Stimulated activated CD4-positive, alpha-beta T cell treated with anti-CD3 and anti-CD28 coated beads, Interleukin-1b, Interleukin-23, amount 100 ng/mL, for 48 hours (primary cell): ENCODE measurements at places on chromosomes 11 and 22.

- DNase-seq: no peak
Observed at GRCh38 chr11:45993531-45994001, 71.1 kb downstream of the LARGE2 start.

- DNase-seq: no peak
Observed at GRCh38 chr11:131683131-131683530, 312.7 kb downstream of the NTM start.

DNA sequence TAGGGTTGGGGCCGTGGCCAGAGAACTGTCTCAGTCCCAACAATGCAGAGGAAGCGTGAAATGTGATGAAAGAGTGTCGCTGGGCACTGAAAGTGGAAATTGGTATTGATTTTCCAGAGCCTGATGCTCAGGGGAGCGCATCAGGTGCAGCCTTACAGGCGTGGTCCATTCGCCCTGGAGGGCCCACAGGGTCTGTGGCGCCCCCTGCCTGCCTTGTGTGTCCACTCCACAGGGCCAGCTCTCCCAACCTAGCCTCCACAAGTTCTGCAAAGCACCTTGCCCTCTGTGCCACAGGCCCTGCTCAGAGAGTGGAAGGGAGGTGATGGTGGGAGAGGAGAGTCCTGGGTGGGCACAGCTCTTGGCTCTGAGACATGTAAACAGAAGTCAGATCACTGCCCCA lies 54.9 kb upstream of the LMO1 start:
- no peak for DNase-seq

DNA sequence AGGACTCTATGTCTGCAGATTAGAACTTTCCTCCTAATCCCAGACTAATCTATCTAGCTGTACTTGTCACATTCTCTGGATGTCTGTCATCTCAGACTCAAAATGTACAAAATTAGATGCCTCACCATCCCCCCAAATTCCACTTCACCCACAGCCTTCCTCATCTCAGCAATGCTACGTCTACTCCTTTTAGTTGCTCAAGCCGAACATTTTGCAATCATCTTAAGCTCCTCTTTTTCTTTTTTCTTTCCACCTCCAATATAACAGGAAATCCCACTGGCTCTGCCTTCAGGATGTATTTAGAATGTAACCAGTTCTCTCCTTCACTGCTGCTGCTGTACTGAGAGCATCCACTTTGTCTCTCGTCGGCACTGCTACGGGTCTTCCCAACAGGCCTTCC lies 1091.8 kb downstream of the TBC1D22A start:
- DNase-seq: no peak

- no peak for DNase-seq
Observed at GRCh38 chr11:59766542-59767224, 11.5 kb downstream of the STX3 start.

DNA sequence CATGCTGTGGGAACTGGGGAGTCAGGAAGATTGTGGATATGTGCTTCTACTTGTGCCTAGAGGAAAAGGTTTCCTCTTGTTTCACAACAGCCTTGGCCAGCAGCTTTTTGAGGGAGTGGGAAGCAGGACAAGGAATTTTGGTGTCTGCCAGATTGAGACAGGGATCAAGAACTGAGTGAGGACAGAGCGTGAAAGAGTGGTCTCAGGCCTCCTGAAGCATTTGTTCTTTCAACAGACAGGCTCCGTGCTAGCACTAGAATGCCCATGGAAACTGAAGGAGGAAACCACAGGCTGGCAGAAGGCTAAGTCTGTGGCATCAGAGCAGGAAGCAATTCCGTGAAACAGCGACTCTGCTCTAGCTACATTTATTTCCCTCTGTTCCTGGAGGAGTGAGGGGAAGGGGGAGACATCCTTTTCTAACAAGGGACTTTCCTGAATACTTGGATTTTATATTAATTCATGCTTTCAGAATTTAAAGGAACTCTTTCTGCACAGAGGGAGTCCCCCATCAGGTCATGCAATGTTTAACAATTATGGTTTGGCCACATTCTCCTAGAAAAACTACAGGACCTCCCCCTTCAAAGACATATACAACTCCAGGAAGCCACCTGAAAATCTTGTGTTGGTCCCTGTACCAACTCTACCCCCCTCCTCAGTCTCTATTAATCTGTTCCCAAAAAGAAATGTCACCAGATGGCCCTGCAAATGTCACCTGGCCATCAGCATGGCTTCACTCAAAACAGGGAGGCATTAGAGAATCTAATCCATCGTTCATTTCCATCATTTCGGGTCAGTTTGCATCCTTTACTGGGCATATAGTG lies 96.1 kb downstream of the SYT9 start:
- no peak for DNase-seq

DNA sequence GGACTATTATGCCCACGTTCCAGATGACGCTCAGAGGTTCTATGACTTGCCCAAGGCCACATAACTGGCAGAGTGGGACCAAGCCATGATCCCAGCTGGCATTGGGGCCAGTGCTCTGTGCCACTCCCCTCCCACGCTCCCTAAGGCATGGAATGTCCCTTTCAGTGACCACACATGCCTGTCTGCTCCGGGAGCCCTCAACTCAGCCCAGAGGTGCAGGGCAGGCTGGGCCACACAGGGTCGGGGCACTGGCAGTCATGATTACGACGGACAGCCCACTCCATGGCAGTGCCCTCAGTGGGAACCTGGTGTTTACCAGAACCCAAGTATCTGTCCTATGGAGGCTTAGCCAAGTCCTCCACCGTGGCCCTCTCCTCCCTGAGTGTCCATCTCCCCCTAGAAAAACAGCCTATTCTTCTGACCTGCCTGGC lies 10.0 kb downstream of the RHBDD3 start:
- no peak for DNase-seq

GRCh38 chr22:22848364-22848866 lies 39.2 kb upstream of the IGLL5 start:
- DNase-seq: peak; percentile 67

- DNase-seq: no peak
Observed at GRCh38 chr22:38828191-38828590, 15.6 kb downstream of the NPTXR start.

DNA sequence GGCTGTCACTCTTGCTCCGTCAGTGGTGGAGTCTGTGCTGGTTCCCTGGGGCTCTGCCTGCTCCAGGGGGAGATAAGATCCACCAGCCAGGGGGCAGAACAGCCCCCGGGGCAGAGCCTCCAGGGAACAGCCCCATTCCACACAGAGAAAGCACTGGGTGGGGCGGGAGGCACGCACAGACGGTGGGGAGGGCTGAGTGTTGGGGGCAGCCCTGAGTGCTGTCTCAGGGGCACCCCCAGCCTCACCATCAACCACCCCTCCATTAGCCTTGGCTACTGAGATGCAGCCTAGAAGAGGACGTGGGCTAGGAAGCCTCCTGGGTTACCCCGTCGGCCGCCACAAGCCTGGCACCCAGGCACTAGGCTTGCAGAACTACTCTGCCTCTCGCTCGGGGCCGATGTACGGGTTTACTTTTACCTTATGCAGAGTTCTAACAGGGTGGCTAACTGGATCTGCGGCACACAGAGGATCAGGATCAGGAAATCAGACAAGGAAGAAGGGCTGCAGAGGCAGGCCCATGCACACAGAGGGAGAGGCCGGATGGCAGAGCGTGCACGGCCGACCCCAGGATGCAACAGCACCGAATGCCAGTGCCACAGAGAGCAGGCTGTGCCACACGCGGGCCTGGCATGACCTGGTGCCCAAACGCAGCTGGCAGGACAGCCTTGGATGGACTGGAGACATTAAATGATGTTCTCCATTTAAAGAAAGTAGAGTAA lies 140.5 kb downstream of the CTTN start:
- no peak for DNase-seq

GRCh38 chr22:19546680-19547079 lies 22.5 kb upstream of the CLDN5 start:
- DNase-seq: no peak

DNA sequence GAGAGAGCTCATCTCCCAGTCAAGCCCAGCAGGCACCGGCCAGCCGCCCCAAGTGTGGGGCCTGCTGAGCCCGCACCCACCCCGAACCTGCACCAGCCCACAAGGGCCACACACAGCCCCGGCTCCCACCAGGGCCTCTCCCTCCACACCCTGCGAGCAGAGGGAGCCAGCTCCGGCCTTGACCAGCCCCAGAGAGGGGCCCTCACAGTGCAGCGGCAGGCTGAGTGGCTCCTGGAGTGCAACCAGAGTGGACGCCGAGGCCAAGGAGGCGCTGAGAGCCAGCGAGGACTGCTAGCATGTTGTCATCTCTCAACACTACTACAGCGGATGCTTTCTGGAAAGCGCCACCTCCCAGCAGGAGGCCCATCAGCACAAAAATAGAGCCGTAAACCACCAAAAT lies 10.9 kb downstream of the DEFB108B start:
- DNase-seq: no peak

GRCh38 chr11:74450318-74450717 lies 17.0 kb downstream of the KCNE3 start:
- no peak for DNase-seq

DNA sequence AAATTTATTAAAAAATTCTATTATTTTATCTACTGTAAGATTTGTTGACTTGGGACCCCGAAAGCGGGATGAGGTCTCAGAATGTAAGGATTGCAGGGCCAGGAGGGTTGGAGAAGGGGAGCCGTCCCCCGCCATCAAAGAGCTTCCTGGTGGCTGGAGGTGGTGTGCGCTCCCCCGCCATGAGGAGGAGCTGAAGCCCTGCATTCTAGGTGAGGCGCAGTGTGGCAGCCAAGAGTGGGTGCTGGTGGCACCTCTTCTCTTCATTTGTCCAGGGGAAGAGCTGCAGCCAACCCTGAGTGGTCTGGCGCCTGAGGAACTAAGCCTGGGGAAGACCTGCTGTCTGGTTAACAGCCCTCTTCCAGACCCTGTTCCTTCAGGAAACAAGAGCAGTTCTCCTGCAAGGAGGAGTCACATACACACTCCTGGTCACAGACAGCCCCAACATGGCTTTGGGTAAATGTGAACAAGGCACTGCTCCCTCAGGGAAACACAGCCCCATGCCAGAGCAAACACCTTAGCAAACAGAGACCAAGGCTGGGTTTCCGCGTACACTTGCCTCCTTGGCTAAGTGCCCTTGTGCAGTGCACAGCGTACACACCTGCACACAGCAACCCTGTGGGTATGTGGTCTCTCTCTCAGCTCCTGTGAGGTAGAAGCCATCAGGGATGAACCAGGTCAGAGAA lies 17.3 kb downstream of the RTN4RL2 start:
- DNase-seq: no peak

GRCh38 chr11:39571081-39571480 lies 1888.4 kb downstream of the LRRC4C start:
- DNase-seq: no peak

DNA sequence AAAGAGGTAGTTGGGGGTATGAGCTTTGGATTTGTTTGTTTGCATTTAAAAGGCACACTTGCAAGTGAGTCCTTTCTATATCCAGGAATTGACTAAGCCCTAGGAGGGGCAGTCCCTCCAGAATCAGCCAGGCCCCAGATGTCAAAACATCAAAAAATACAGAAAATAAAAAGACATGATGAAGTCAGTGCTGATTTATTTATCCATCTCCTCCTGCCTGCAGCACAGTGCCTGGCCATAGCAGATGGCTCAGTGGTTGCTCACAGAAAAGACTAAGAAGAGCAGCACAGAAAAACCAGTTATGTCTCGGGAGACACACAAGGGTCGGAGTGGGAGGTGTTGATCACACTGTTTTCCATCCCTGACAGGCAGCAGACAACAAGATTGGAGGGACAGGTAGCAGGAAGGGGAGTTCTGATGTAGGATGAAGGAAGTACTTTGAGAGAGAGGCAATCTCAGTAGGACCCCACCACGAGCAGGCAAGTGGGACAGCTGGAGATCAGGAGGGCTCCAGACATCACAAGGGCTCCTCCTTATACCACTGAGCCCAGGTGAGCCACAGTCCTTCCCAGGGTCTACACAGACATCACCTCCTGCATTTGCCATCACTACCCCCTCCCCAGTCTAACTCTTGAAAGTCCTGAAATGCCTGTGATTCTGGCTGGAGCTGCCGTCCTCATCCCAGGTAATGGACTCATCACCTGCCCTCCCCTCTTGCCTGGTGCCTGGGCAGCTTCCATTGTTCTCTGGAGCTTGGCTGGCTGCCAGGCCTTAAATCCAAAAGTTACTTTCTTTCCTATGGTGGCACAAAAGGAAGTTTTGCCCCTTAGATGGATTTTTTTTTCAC lies 32.3 kb downstream of the TMPRSS5 start:
- DNase-seq: no peak

DNA sequence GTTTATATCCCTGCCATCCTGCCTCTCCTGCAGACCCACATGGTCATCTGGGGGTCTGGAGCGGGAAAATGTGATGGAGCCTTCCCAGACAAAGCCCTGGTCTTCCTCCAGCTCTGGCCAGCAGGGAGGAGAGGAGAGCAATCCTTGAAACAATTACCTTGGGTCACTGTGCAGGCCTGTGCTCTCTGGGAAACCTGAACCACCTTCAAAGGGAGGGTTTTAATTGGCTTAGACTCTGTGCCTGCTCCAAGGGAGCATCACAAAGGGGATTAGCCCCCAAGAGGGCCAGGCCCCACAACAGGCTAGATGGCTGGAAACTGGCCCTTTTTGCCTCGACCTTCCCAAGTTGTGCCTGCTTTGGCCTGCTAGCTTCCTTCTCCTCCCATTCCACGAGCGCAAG lies 351.9 kb downstream of the TENM4 start:
- no peak for DNase-seq

- DNase-seq: no peak
Observed at GRCh38 chr11:58513747-58514367, 6.0 kb upstream of the OR5B21 start.

DNA sequence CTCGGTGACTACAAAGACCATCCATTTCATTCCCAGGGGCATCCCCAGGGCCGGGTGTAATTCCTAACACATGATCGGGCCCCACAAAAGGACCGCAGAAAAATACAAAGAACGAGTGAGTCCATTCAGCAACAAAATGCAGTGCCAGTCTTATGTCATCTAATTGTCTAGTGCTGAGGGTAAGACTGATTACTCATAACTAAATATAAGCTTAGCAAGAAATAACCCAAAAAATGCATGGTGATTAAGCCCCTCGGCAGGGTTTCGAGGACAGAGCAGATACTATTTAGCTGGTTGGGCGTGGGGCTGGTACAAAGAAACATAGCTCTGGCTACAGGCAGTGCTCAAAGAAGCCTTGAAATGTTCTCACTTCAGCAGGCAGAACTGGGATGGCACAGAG lies 1078.9 kb downstream of the OPCML start:
- no peak for DNase-seq

- DNase-seq: no peak
Observed at GRCh38 chr11:76200006-76200940, 6.0 kb downstream of the WNT11 start.

- no peak for DNase-seq
Observed at GRCh38 chr22:45657701-45658100, 13.9 kb upstream of the ATXN10 start.
